ENCODE measurements at places on chromosomes 2 and 18.

- DNase-seq = no peak
Observed at GRCh38 chr18:35345460-35345921, 1.3 kb upstream of the ZNF24 start.

GRCh38 chr2:150591496-150592285 lies 104.2 kb upstream of the RND3 start:
- DNase-seq = peak; percentile 79

- DNase-seq = no peak
Observed at GRCh38 chr2:26530240-26530540, 52.3 kb upstream of the OTOF start.

GRCh38 chr2:122627388-122627787 lies 871.9 kb downstream of the TSN start:
- DNase-seq = no peak

GRCh38 chr2:194004590-194005206 lies 1652.3 kb upstream of the SLC39A10 start:
- no peak for DNase-seq

GRCh38 chr2:8049176-8049575 lies 632.7 kb upstream of the ID2 start:
- DNase-seq = no peak

- DNase-seq = peak; percentile 12
Observed at GRCh38 chr2:220460257-220460985, 833.0 kb downstream of the SLC4A3 start.

DNA sequence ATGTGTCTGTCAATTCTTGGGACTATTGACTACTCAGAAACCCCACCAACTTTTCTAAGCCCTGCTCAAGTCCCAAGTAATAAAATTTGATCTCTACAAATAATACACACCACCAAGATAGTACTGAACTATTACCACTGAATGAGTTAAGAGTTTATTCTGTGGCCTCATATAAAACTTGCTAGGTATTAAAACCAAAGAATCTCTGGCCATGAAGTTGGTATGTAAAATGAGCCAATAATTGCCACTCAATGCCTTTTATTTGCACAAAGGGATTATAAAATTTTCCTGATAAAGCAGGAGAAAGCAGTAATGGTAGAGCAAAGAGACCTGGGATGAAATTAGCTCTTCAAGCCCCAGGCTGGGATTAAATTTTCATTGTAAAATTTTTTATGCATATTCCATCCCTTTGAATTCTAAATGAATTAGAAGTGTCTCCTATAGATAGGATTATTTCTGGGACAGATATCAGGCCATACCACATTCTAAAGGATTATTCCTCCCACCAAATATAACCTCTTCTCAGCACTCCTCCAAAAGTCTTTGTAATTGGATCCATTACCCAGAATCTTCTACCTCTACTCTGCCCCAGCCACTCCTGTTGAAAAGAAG lies 450.5 kb upstream of the ACVR2A start:
- DNase-seq = no peak

DNA sequence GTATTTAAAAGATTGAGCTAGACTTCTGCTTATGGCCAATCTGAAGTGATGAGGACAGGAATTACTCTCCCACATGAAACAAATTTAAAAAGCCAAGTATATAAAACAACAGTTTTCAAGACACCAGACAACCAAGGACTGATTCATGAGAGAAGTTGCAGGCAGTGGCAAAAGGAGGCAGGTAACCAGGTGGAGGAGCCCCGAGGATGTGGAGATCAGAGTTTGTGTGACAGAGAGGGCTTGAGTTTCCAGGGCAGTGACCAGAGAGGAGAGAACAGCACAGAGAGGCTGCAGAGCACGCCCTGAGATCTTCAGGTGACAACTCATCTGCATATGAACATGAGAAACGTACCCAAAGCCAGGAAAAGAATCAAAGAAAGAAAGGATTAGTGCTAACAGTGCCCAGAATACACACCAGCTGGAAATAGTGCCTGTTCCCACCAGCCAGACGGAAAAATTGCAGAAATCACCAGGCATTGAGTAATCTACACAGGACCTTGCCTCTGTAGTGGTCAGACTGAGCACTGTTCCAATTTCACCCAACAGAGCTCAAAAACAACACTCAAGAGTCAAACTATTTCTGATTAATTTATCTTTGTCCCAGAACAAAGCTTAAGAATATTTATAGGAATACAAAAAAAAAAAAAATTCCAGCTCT lies 173.1 kb downstream of the SEPTIN10 start:
- no peak for DNase-seq

GRCh38 chr2:206859330-206859739 lies 80.0 kb upstream of the CPO start:
- DNase-seq = no peak

DNA sequence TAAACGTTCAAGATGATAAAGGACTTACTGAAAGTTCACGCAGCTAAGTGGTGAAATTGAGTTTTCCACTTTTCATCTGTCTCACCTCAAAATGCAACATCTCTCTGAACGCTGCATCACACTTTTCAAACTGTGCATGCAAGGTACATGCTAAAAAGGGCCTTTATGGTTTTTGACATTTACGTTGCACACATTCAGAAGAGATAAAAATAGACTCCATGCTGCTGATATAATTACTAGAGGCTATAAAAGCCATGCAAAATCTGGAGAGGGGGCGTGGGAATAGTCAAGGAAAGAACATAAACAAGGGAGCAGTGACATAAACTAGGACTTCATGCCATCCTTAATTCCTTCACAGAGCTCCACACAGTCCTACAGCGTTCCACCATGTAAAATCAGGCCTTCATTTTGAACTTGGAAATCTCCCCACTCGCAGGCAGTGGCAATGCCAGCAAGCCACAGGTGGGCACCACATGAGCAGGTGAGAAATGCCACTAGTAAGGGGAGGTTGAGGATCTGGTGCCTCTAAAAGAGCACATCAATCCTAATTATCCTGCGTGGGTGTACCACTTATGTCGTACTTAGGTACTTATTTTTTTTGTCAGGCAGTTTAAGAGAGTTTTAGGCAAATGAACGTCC lies 71.4 kb downstream of the ZEB2 start:
- no peak for DNase-seq

DNA sequence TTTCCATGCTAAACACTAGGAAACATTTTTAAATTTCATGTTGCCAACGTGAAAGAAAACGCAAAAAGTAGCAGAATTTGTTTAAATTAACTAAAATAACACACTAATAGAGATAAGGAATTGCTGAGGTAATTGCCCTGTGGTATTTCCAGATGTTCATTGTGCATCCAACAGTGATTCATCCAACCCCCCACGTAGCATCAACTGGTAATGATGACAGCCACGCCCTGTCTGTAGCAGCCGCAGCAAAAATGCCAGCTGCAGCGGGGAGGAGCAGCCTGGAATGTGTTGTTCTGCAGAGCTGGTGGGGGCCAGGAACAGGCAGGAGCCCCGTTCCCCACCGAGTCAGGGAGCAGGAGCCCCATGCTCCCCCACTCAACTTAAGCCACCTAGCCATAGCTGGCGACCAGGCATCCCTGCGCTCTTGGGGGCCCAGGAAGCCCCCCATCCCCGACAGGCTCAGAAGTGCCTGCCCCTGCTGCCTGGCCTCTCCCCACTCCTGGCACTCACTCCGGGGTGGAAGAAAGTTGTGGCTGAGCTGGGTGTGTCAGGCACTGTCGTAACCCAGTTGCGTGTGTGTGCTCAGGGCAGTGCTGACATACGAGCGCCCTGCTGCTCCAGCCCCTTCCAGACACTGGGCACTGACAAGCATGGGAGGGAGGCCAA lies 695.1 kb upstream of the ACVR2A start:
- no peak for DNase-seq

DNA sequence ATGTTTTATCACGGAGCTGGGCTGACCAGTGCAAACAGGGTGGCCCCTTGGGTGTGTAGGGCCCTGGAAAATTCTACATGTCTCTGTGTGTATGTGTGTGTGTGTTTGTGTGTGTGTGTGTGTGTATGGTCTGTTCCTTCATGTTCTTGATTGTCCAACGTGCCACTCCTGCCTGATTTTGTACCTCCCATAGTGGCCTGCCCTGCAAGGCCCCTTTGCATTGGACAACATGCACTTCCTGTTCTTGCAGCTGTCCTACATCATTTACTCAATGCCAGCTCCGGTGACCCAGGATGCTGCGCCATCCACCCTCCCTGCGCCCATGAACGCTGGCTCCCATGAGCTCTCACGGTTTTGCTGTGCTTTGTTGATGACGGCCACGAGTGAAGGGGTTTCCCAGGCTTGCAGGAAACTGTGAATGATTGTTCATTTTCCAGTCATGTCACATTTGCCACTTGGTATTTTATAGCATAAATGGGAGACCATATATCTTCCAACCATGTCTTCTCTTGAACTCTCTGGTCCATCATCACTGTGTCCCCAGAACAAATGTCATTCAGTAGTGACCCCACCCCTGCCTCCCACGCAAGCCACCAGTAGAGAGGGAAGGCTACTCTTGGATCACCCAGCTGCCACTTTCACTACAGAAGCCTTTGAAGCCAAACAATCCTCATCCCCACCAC lies 69.7 kb upstream of the NCK2 start:
- DNase-seq = no peak

GRCh38 chr2:24691806-24692205 lies 101.4 kb downstream of the PTRHD1 start:
- no peak for DNase-seq
